ENCODE measurements at places on chromosomes 16 and 17.

- DNase-seq: no peak
These were observed at the start of gene GCGR for GRCh38 chr17:81803728-81804558. Gene GCGR (plus strand): TSS chr17:81804150. CDS start chr17:81809019, 4,869 bp downstream.

DNA sequence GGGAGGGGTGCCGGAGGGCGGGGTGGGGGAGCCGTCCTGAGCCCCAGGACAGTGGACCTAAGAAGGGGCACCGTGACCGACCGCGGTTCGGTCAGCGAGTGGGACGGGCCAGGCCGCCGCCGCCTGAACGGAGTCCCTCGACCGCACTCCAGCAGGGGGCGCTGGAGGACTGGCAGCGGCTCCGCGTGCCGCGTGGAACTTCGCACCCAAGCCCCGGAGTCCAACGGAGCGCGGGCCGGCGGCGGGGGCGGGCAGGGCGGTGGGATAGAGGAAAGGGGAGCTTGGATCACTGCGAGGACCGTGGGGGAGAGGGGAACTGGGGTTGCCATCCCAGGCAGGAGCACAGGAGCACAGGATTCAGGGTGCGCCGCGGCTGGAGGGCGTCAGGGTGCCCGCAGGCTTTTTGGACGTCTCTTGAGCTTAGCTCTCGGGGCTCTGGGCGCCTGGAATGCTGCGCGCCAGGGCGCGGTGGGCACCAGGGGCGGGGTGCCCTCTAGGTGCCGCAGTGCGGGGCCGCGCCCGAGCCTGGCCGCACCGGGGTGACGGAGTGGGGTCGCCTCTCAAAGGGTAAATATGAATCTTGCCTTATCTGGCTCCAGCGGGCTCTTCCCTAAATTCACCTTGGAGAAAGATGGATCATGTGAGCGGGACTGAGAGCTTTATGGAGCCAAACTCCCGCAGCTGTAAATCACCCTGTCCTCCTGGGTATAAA lies 379 bp upstream of the OTOP2 start:
- no peak for DNase-seq

DNA sequence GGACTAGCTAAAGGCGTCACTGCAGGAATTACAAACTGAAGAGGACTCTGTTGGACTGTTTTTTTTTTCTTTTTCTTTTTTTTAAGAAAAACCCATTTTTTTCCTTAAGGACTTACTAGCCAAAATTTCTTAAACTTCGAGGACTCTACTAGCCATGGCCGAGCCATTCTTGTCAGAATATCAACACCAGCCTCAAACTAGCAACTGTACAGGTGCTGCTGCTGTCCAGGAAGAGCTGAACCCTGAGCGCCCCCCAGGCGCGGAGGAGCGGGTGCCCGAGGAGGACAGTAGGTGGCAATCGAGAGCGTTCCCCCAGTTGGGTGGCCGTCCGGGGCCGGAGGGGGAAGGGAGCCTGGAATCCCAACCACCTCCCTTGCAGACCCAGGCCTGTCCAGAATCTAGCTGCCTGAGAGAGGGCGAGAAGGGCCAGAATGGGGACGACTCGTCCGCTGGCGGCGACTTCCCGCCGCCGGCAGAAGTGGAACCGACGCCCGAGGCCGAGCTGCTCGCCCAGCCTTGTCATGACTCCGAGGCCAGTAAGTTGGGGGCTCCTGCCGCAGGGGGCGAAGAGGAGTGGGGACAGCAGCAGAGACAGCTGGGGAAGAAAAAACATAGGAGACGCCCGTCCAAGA lies 878 bp downstream of the HEXIM1 start:
- DNase-seq: no peak

- DNase-seq: no peak
These were observed 59.7 kb downstream of the PDPK1 start for GRCh38 chr16:2597560-2597902.

DNA sequence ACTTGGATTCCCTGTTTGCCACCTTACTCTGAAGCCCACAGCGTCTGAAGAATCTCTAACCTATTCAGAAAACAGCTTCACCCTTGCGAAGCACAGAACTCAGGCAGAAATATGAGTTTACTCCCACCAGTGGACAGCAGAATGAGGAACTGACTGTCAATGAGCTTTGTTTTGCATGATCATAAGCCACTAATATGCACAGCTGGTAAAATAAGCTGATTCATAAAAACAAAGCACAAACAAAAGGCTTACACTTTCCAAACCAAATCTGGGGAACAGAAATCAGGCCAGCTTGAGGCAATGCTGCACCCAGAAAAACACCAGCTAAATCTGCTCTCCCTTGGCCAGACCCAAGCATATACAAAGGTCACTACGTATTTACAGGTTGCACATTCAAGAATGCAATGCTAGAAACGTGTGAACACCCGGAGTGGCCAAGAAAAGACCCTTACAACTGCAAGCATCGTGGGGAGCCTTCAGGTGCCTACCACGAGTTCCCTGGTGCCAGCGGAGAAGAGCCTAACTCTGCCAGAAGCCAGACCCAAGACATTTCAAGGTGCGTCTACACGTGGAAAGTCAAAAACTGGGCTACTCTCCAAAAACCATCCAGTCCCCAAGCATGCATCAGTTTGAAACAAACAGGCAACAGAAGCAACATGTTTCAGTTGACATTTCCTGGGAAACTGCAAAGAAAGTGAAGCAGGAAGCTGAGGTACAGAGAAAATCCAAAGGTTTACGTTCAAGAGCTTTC lies 207.1 kb downstream of the ZFHX3 start:
- DNase-seq: no peak

- DNase-seq: no peak
These were observed 8.5 kb downstream of the ALOXE3 start for GRCh38 chr17:8109661-8110455.

DNA sequence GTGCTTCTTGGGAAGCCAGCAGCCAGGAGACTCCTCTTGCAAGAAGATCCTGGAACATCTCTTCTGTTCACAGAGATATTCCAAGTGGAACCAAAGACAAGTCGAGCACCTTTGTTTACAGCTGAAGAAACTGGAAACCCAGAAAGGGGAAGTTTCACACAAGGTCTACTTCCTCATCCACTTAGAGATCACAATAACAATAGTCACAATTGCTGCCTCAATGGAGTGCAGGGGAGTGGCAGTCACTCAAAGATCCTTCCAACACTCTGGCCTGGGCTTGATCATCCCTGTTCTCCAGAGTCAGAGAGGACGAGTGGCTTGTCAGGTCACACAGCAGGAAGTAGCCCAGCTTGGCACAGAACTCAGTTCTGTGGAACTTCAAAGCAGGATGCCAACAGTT lies 46.9 kb upstream of the SIAH1 start:
- DNase-seq: no peak

- no peak for DNase-seq
These were observed 124.0 kb downstream of the DYNLRB2 start for GRCh38 chr16:80664786-80665185.

DNA sequence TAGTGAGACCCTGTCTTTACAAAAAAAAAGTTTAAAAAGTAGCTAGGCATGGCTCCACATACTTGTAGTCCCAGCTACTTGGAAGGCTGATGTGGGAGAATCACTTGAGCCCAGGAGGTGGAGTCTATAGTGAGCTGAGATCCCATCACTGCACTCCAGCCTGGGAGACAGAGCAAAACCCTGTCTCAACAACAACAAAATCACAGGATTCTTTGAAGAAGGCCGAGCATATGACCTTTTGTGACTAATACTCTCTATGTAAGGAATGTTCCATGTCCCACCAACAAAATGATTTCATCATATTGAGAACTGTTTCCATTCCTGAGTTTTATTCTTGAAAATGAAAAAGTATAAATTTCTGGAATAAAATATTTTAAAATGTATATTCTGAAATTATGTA lies 58.9 kb upstream of the EFCAB3 start:
- DNase-seq: no peak

DNA sequence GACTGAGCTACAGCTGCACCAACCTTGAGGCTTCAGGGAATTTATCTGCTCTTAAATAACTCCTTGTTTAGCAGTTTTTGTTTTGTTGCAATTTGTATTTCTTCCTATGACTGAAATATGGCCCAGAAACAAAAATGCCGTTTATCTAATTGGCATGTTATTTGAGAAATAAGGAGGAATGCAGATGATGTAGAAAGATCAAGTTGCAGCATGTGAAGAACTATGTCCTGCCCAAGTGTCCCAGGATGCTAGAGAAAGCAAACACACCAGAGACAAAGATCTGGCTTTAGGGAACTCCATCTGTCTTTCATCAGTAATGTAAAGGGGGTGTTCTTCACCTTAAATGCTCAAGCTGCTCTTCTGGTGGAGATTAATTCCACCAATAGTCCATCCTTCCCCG lies 29.7 kb downstream of the USP31 start:
- DNase-seq: no peak

GRCh38 chr17:43530288-43531081 lies 15.7 kb downstream of the ETV4 start:
- peak; percentile 52 for DNase-seq

- DNase-seq: no peak
These were observed 181.2 kb upstream of the COX10 start for GRCh38 chr17:13888056-13888609.

GRCh38 chr16:50367777-50368409 lies 895 bp downstream of the BRD7 start:
- DNase-seq: no peak

DNA sequence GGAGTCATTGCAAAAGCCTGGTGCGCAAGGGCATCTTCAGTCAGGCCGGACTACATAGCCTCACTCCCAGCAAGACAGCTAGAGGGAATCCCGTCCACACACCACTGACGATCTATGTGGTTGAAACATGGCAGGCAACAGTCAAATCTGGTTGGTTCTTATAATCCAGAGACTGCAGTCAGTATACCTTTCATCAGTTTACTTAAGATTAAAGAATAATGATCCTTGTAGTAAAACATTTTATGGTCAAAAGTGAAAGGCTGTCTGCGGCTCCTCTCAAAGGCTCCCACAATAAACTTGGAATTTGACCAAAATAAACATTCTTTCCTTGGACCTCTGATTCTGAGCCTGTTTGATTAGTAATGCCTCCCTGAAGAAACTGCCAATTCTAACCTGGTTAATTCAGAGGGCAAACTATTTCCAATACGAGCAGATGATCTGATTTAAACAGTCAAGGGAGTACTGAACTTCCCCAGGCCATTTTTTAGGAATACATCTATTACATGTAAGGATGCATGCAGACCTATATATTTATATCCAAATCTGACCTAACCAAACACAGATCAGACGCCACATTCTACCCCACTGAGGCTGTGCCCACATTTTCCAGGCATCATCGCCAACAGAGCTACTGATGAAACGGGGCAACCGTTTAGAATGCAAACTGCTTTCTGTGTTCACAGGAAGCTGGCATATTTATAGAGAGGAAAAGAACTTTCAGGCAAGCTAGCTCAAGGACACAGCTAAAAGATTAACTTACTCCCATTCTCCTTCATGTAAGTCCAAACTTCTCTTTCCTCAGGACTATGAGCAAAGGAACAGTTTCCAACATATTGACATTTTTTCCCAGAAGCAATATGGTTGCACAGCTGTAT lies 15.3 kb upstream of the TXNDC11 start:
- no peak for DNase-seq

DNA sequence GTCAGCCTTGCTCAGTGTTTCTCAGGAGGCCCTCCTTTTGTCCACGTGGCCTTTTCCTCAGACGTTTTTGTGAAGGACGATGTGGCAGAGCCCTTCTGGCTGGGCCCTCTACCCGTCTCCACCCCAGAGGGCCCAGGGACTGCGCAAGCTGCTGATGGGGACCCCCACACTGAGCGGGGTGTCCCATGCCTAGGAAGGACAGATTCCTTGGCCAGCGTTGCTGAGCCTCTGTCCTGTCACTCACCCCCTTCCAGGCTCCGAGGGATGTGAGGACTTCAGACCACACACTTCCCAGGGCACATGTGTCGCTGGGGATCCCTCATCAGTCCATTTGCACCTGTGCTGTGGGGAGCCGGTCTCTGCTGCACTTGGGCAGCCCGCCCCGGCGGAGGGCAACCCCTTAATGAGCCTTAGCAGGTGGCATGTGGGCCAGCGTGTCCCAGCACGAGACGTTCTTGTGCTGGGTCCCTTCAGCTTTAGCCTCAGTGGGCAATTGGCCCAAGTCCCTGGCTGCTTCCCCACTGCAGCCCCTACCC lies 48.3 kb downstream of the NT5M start:
- no peak for DNase-seq

DNA sequence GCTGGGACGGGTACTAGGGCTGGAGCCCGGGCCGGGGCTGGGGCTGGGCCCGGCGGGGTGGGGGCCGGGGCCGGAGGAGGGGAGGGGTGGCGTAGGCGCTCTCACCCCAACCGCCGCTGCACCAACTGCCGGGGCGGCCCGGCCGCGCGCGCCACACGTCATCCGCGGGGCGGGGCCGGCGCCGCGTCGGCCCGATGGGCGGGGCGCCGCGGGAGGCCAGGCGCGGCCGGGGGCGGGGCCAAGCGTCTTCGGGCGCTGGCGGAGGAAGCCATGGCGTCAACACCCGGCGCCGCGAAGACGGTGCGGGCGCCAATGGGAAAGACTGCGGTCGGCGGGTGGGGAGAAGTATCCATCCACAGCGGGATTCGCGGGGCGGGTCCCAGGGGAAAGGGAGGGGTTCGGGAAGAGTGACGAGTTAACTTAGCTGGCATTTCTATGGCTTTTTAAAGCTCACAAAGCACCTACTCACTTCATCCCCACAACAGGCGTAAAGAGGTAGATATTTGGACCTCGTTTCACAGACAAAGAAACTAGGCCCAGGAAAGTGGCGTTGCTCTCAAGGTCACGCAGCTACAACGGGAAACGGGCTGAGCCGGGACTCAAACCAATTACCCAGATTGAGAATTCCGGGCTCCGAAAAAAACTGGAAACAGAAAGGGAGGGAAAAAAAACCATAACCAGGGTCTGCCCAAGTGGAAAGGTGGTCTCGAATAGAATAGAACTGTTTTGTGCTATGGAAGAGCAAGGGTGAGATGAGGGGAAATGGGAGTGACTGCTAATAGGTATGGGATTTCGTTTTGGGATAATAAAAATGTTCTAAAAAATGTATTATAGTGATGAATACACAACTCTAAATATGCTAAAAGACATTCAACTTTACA lies at the start of gene SPAG9:
SPAG9 (minus strand) TSS at position 130 of the 881 bp plus-strand sequence. CDS start 212 bp downstream, outside the sequence.
- DNase-seq: peak; percentile 54

- no peak for DNase-seq
These were observed 37.7 kb upstream of the NUFIP2 start for GRCh38 chr17:29331708-29332085.

DNA sequence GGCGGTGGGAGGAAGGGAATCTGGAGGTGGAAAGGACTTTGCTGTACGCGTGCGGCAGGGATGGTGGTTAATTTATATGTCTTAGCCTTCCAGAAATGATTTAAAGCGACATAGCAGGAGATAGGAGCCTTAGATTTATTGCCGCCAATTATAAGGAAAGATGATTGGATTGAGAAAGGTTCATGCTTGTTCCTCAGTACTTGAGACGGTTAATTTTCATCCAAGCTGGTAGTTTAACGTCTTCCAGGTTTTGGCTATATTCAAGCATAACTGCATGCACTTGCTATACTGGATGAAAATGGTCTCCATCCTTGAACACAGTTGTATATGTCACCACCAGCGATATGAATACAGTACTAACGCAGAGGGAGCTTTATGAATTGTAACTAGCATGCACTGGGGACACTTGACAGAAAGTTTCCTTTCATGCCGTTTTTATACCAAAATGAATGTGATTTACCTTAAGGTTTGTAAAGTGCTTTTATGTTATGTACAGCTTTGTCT lies 610 bp upstream of the PEX12 start:
- DNase-seq: no peak

GRCh38 chr17:74883241-74883745 lies 10.1 kb downstream of the FADS6 start:
- no peak for DNase-seq
